ENCODE measurements at places on chromosomes 11 and 22.
A peak's percentile ranks its signal among the peaks of the same experiment; 100 is the strongest.

DNA sequence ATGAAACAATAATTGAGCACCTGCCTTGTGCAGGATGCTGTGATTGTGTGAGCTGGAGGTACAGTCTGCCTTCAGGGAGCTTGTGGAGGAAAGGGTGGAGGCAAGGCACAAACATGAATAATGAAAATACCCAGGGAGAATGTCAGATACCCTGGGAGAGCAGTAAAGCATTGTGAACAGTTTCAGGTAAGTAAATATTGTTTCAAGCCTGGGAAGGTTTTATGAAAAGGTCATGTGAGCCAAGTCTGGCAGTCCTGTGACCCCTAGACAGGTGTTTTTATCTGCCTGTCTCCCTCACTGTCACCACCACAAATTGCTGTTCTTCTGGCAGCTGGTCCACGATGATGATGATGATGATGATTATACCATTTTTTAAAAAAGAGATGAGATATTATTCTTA, 32.0 kb downstream of the SPECC1L start:
- no peak for DNase-seq

DNA sequence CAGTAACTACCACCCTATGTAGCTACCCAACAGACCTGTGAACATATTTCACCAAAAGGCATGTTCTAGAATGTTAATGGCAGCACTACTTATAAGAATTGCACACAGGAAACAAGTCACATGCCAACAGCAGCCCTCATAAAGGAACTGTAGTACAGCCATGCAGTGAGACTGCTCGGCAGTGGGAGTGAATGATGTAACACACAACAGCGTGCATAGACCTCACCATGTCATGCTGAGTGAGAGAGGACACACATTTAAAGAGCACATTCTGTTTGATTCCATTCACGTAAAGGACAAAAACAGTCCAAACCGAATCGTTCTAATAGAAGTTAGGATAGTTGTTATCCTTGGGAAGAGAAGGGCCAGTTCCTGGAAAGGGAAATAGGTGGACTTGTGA, 27.2 kb upstream of the KIRREL3 start:
- no peak for DNase-seq

DNA sequence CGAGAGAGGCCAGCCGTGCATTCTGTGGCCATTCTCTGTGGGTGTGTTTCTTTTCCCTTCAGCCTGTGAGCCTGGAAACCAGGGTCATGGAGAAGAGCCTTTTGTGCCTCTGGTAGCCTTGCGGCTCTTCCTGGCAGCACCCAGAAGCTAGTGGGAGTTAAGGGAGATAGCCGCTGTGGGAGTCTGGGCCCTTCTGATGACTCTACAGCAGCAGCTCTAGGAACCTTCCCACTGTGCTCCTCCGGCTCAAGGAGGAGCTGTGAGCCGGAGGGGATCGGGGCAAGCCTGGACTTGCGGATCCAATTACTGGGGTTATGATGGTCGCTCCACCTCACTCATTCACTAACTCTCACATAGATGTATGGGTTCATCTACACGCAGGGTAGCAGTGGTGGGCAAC, 10.5 kb downstream of the GTPBP1 start:
- no peak for DNase-seq

DNA sequence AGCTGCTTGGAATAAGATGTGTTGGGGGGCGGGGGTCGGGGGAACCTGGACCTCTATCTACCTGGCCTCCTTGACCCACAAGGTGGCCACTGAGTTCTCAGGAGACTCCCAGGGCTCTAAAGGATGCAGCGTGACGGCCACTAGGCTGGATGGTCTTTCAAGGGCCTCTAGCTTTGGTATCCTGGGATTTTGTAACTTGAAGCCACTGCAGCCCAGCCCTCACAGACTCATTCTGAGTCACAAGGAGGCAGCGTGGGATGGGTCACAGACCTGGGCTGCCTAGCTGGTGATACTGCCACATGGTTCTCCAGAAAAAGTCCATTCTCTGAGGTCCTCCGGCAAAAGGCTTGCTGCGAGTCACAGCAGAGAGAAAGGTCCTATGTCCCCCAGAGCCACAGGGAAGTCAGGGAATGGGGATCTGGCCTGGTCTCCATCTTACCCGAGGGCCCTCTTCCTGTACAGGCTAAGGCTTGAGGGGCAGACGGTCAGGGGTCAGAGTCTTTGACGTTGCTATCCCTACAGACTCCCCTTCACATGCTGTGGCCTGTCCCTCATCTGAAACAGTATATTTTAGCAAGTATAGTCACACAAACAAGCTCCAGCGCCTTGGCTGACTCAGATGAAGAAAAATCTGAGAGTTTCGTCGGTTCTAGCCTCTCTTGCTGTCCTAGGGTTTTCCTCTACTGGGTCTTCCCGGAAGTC, 52.4 kb downstream of the KCNC1 start:
- DNase-seq = no peak

GRCh38 chr11:112785719-112786118, 175.5 kb upstream of the NCAM1 start:
- peak; percentile 29 for DNase-seq

GRCh38 chr22:30398685-30399680, 2.2 kb downstream of the SEC14L2 start:
- no peak for DNase-seq

DNA sequence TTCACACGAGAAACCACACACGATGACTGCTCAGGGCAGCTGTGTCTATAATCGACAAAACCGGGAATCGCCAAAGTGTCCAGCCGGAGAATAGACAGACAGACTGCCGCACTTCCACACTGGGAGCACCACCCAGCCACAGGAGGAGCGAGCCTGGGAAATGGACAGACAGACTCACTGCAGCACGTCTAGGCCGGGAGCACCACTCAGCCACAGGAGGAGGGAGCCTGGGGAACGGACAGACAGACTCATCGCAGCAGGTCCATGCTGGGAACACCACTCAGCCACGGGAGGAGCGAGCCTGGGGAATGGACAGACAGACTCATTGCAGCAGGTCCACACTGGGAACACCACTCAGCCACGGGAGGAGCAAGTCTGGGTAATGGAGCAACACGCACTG, 137.2 kb downstream of the BRD1 start:
- peak; percentile 41 for DNase-seq

DNA sequence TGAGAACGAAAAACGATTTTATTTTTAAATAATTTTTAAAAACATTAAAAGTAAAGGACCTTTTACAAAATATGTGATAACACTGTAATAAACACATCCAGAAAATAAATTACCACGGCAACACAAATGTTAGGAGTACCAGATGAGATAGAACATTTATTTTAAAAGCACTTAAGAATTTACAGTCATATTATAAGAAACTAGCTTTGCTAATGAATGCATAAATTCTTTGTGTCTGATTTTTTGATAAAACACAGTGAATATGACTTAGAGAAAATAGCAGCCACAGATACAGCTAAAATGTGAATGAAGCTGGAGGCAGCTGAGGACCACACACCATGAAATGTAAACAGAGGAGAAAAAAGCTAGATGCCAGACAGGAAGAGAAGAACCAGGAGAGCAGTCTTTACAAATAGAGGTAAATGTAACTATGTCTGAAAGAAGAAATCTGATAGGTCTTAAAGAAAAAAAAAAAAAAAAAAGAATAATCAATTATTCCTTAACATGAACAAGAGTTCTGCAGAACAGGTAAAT, 14.6 kb downstream of the CCDC34 start:
- DNase-seq = no peak

GRCh38 chr11:62918531-62918930, 2.6 kb downstream of the CHRM1 start:
- no peak for DNase-seq

GRCh38 chr11:11409901-11410300, 56.9 kb upstream of the CSNK2A3 start:
- no peak for DNase-seq

DNA sequence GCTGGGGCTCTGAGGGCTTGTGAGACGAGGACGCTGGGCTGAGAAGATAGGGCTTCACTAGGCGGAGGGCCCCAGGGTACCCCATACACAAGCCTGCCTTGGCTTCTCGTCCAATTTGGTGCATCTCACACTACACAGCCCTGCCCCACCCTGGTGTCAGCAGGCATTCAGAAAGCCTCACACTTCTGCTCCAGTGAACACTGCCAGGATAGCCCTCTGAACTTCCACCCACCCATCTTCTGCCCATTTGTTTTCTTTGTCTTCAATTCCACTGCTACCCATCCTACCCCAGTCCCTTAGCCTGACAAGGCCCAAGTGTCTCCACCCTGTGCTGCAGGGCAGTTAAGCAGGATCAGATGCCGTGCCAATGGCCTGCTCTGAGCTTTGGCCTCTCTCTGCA, 1.9 kb upstream of the BUD13 start:
- DNase-seq = no peak

DNA sequence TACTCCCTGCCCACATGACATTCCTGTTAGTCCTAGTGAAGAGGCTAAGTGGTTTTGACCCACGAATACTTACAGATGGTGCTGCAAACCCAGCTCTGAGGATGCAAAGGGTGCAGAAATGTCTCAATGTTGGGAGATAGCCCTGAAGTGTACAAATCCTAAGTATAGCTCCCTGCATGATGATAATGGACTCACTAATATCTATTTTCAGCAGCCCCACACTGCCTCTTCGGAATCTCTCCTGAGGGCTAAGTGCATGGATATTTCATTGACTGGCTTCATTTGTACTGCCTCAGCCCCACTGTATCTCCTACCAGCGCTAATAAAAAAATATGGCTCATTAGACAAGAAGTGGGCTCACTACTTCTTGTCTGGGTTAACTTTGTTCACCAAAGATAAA, 114.5 kb downstream of the KIRREL3 start:
- DNase-seq = no peak

GRCh38 chr11:31419138-31419537, 49.5 kb downstream of the DNAJC24 start:
- no peak for DNase-seq

GRCh38 chr11:30018495-30018894, 1.7 kb upstream of the KCNA4 start:
- DNase-seq = no peak

DNA sequence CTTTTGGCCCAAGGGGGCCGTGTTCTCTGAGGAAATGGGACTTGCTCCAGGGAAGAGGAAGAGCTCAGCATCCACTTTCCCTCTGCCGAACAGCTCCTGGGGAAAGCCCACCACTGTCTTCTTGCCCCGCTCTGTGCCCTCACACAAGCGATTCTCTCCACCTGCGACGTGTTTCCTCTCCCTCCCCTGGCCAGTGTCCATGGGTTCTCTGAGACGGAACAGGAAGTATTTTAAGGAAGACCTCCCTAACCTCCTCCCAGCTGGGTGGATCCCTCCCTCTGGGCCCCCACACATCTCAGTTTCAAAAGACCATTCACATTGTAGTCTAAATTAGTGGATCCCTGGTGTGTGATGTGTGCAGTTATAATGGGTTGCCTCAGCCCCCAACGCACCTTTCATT, 1.6 kb downstream of the TP53AIP1 start:
- DNase-seq = no peak

GRCh38 chr22:44702479-44703198, 635 bp downstream of the PRR5 start:
- DNase-seq = peak; percentile 64

- peak; percentile 32 for DNase-seq
Measured at GRCh38 chr11:82927264-82927880, 25.8 kb downstream of the DDIAS start.

- no peak for DNase-seq
Measured at GRCh38 chr11:117900121-117900648, 23.7 kb upstream of the FXYD6 start.

DNA sequence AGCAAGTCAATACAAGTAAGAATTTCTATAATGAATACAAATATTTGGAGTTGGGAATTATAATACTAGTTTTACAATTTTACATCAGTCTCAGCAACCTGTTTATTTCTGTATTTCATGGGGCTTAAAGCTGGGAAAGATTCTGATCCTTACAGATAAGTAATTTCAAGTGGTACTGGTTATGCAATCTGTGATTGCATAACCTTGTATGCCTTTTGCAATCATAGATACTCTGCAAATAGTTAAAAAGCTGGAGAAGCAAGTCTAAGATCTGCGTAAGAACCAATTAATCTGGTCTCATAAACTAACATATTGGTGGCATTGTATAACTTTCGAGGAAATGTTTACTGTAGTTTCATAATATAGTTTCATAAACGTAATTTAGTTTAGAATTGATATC, 198.3 kb upstream of the PGR start:
- DNase-seq = no peak

DNA sequence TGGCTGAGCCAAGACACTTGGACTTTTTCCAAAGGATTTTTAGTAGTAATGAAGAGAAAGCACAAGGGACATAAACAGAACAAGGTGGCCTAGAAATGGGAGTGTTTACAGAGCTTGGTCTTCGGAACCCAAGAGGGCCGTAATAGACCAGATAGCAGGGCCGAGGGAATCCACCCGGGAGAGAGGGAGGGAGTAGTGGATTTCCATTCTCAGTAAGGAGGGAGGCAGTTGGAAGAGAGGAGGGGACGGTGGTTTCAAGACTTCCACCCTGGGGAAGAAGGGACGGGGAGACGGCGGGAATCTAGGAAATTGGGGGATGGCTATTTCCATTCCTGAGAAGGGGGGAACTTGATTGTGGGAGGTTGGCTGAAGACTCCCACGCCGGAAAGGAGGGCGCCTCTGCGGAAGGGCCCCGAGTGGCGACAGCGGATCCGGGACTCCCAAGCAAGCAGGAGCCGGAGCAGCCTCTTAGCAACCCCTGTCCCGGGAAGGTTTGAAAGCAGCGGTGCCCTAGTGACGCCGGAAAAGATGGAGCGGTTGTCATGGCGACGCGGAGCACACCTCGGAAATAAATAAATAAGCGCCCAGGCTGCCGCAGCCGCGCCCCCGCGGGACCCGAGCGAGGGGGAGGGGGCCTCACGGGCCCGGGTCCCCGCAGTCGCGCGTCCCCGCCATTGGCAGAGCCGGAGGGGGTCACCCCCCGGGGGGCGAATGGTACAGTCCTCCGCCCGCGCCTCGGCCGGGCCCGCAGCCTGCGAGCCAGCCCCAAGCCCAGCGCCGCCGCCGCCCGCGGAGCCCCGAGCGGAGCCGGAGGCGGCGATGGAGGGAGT, 31.6 kb downstream of the EIF3F start:
- peak; percentile 57 for DNase-seq

- no peak for DNase-seq
Measured at GRCh38 chr22:43750751-43751150, 61.4 kb downstream of the EFCAB6 start.

DNA sequence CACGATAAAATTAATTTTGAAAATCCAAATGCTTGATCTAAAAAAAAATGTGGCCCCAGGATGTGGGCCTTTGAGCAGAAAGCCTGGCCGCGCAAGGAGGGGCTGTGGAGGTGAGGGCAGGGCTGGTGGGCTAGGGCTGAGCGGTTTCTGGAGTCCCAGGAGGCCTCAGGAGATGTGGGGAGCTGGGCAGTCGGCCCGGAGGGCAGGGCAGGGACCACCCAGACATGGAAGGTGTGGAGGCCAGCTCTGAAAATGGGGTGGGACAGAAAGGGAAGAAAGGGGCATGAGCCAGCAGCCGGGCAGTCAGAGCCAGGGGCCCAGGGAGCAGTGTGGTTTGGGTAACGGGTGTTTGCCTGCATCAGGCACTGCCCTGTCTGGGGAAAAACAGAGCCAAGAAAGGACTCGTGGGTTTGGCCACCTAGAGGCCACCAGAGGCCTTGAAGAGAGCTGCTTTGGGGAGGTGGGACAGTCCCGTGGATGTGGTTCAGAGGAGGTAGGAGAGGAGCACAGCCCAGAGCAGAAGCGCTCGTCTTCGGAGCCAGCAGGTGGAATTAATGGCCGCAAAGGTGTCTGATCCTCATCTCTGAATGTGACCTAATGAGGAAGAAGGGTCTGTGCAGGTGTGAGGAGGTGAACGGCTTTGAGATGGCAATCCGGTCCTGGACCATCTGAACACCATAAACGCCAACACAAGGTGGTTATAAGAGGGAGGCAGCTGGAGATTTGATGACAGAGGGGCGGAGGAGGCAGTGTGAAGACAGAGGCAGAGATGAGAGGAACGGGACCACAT, 50.2 kb downstream of the IGF2 start:
- DNase-seq = peak; percentile 50

- DNase-seq = peak; percentile 72
Measured at GRCh38 chr11:110984147-110984546, 261.4 kb upstream of the POU2AF2 start.

Measured in SJSA1 (cell line).